Right ventricle myocardium inferior (tissue), 1 donor: ENCODE measurements at places on chromosomes 2 and 18. TPM values are rescaled to one million over a fixed set of nuclear protein-coding genes. Genes with fewer than 3 reads are reported as not detected.

DNA sequence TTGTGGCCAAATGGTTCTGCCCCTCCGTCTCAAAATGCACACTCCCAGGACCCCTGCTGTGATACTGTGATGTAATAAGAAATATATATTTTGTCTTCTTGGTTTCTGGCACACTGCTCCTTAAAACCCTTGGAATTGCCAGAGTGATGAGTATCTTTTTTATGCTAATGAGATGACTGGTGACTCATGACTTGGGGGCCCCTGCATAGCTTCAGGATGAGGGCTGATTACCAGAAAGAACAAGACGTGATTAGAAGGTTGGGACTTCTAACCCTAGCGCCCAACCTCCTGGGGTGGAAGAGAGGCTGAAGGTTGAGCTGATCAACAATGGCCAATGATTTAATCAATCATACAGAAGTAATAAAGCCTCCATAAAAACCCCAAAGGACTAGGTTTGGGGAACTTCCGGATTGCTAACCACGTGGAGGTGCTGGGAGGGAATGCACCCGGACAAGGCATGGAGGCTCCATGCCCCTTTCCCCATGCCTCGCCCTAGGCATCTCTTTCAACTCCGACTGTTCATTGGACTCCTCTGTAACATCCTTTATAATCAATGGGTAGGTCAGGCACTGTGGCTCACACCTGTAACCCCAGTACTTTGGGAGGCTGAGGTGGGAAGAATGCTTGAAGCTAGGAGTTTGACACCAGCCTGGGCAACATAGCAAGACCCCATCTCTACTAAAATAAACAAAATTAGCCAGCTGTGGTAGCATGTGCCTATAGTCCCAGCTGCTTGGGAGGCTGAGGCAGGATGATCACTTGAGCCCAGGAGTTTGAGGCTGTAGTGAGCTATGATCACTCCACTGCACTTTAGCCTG is 89.1 kb downstream of the HS1BP3 start:
- DNase-seq: no peak

GRCh38 chr2:241425368-241425767 is 69.3 kb downstream of the FARP2 start:
- DNase-seq: no peak

- no peak for DNase-seq
Observed at GRCh38 chr2:167715932-167716331, 531.5 kb downstream of the STK39 start.

DNA sequence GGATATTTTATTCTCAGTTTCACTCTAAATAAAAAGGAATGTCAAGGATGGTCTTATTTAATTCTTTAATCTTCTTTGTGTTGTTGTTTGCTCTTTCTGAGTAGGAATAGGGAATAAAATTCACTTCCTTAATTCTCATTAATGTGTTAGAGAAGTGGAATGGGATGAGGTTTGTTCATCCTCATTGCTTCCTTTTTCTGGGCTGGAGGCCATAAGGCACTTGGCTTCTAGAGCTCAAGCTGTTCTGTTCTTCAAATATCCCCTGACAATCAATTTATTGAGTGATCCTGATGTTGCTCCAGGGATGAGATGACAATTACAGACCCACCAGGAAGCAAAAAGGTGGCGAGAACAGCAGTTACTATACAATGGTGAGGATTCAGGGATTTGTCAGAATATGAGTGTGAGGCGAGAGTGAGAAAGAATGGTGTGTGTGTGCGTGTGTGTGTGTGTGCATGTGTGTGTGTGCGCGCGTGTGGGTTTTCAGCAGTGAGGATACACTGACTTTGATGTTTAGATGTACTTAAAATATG is 557.6 kb upstream of the FANCL start:
- DNase-seq: no peak

DNA sequence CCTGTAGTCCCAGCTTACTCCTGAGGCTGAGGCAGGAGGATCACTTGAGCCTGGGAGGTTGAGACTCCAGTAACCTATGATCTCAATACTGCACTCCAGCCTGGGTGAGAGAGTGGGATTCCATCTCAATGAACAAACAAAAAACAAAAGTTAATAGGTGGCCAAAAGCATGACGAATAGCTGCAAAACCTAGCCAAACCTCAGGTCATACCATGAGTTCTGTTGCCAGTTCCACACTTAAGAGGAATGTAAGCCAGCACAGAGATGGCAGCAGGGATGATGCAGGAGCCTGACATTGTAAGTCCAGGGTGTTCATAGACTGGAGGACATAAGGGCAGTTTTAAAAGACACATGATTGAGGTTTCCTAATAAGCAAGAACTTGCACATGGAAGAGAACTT is 55.3 kb upstream of the RMDN2 start:
- DNase-seq: no peak

DNA sequence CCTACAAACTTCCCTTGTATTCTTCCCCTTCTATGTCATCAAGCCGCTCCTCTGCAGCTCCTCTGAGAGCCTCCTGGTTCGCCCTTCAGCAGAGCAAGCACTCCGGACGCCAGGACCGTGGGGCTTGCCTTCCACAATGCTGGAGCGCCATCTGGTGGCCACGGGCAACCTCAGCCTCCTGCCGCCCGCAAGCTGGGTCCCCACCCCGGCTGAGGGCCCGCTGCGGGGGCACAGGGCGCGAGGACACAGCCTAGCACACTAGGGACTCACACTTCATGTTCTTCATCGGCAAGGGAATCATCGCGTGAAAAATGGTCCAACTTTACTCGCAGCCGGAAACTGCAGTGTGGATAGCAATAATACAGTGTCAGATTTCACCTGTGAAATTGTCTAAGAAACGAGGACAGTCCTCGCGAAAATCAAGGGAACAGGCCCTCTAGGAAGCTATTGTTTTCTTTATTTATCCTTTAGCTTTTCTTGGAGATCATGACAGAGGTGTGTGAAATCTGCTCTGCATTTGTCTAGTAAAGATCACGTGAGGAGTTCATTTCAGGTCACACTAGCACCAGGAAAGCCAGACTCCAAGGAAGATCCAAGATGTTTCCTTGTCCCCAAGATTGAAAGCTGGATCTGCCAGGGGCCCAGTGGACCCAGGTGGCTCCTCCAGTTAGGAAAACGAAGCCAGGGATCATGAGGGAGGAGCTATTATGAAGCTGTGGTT is 5.8 kb downstream of the PRLH start:
- DNase-seq: peak; percentile 94

- no peak for DNase-seq
Observed at GRCh38 chr2:224894356-224894755, 147.9 kb downstream of the DOCK10 start.

DNA sequence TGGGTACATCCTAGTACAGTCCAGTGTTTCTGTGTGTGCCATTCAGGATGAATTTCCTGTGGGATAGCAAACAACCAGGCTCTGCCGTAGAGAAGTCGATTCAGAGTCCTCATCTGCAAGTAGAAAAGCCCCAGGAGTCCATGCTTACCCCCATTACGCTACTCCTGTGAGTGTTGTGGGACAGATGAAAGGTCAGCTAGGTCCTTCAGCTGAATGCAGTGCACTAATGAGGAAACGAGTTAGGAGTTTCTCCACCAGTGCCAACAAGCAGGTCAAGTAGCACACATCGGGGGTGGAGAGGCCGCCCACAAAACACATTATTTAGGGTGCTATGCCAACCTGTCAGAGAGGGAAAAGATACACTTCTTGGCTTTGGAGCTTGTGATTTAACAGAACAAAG is 2.5 kb upstream of the GPR39 start:
- no peak for DNase-seq

DNA sequence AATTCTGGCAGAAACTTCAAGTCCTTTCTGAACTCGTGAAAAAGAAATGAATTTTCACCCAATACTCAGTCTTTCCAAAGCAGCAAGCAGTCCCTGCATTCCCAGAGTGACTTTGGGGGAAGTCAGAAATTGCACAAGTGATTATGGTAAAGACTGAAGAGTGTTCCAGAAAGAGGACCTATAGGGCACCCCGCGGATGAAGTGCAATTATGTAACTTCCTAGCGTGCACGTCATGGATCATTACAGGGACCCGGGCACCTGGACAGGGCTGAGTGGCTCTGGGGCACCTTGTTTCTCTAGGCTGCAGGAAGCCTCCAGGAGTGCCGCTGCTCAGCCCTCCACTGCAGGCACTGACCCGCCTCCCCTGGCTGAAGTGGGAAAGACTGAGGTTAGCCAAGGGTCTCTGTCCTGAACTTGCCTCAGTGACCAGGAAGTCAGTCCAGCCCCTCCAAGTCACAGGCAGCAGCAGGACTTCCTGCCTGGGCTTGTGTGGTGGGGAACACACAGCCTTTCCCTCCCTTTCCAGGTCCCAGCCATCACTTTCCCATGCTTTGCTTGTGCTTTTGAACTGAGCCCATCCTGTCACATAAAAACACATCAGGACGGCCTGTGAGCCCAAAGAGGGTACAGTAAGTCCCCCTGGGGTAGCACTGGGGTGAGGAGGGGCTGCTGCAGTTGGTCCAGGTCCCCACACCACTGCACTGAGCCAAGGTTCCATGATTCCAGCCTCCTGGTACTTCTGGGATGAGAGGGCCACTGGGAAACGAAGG is 19.8 kb downstream of the TMEM185B start:
- no peak for DNase-seq

DNA sequence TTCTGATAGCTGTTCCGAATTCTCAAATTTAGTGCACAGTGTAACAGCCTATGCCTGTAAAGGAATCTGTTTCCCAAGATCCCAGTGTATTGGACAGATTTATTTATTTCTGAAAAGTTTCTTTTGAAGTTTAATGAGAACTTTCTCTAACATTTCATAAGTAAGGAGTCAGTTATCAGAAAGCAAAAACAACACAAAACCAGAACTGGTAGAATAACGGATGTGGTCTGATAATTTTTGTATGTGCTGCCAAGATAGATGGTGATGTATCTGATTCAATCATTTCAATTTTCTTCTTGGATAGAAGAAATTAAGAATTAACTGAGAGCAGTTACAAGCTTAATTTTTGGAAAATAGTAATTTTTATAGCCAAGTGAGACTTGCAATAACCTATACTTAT is 374.3 kb downstream of the SOCS6 start:
- DNase-seq: no peak

GRCh38 chr2:135547311-135547710 is 16.0 kb downstream of the R3HDM1 start:
- no peak for DNase-seq

DNA sequence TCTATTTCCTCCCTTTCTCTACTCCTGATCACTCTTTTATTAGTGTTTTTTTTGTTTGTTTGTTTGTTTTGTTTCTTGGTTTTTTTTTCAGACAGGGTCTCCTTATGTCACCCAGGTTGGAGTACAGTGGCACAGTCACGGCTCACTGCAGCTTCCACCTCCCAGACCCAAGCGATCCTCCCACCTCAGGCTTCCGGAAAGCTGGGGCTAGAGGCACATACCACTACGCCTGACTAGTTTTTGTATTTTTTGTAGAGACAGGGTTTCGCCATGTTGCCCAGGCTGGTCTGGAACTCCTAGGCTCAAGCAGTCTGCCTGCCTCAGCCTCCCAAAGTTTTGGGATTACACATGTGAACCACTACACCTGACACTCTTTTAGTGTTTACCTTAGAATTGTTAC is 122.3 kb downstream of the ATL2 start:
- no peak for DNase-seq

GRCh38 chr2:18611184-18611583 is 21.8 kb upstream of the NT5C1B start:
- no peak for DNase-seq

DNA sequence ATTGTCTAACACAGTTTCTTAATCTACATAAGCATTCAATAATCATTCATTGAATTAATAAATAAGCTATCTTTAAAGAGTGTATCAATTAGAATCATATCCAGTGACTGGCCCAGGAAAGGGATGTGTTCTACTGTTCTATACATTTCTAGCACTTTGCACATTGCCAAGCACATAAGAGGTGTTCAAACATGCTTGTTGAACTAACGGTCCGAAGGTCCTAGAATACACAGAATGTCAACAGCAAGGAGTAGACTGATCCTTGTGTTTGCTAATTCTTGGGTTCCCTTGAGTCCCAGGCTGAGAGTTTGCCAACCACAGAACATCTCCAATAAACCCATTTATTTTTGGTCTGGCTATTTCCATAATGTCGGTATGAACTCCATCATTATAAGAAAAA is 331.7 kb upstream of the DCC start:
- no peak for DNase-seq

- no peak for DNase-seq
Observed at GRCh38 chr2:8438996-8439395, 242.9 kb upstream of the ID2 start.

GRCh38 chr2:172999641-173000386 is 75.8 kb upstream of the MAP3K20 start:
- no peak for DNase-seq

- DNase-seq: no peak
Observed at GRCh38 chr2:171432206-171432968, 1.4 kb downstream of the METTL8 start.

DNA sequence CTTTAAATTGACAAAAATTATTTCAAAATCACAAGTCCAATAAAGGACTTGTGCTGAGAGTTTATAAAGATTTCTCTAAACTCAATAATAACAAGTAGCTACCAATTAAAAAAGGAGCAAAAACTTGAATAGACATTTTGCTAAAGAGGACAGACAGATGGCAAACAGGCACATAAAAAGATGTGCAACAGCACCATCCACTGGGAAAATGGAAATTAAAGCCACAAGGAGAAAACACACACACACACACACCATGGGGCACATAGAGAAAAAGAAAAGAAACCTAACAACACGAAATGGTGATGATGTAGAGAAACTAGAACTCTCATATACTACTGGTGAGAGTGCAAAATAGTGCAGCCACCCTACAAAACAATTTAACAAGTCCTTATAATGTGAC is 12.6 kb upstream of the SLC9A4 start:
- no peak for DNase-seq

GRCh38 chr18:10235661-10235952 is 218.8 kb upstream of the APCDD1 start:
- DNase-seq: no peak

The FRZB gene
- total RNA-seq: 1.3 TPM

The CETN1 gene
- total RNA-seq: not detected

The GNLY gene
- total RNA-seq: 3.4 TPM

The AQP12A gene
- not detected for total RNA-seq

The PLCD4 gene
- total RNA-seq: 0.43 TPM

The EMILIN1 gene
- total RNA-seq: 25.8 TPM

The KIF5C gene
- 0.87 TPM for total RNA-seq

The COA5 gene
- 25.6 TPM for total RNA-seq

The OSBPL1A gene
- 78.9 TPM for total RNA-seq

The TCF7L1 gene
- 9.3 TPM for total RNA-seq

The CDK15 gene
- total RNA-seq: 0.35 TPM

The METTL5 gene
- total RNA-seq: 69.8 TPM

The FSIP2 gene
- 0.11 TPM for total RNA-seq

The ZNF892 gene
- total RNA-seq: 2.5 TPM

The DNER gene
- total RNA-seq: 3.3 TPM
